ENCODE measurements at places on chromosomes 4 and X.

GRCh38 chrX:150845091-150845490 is 53.4 kb downstream of the CD99L2 start:
- no peak for DNase-seq

DNA sequence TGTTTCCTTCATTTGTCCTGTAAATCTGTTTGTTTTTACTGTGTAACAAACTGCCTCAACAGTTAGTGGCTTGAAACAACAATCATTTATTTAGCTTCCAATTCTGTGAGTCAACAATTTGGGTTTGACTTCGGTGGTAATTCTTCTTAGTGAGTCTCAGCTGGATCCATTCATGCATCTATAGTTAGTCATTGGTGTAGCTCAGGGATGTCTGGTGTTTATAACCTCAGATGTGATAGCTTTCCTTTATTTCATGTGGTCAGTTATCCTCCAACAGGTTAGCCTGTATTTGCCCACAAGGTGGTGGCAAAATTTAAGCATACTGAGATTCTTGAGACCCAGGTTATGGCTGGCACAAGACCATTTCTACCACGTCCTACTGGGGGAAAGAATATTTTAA is 1267.2 kb downstream of the RAPGEF2 start:
- no peak for DNase-seq

- no peak for DNase-seq
These were observed 44.3 kb upstream of the UGDH start for GRCh38 chr4:39571504-39571903.

- no peak for DNase-seq
These were observed 5.1 kb upstream of the ING2 start for GRCh38 chr4:183499801-183500200.

GRCh38 chr4:85531560-85532341 is 56.8 kb downstream of the ARHGAP24 start:
- DNase-seq: no peak

GRCh38 chr4:140358281-140358680 is 15.2 kb upstream of the SCOC start:
- no peak for DNase-seq

GRCh38 chr4:148345509-148345908 is 96.7 kb downstream of the NR3C2 start:
- no peak for DNase-seq

GRCh38 chrX:6505960-6506359 is 29.0 kb downstream of the VCX3A start:
- DNase-seq: no peak

DNA sequence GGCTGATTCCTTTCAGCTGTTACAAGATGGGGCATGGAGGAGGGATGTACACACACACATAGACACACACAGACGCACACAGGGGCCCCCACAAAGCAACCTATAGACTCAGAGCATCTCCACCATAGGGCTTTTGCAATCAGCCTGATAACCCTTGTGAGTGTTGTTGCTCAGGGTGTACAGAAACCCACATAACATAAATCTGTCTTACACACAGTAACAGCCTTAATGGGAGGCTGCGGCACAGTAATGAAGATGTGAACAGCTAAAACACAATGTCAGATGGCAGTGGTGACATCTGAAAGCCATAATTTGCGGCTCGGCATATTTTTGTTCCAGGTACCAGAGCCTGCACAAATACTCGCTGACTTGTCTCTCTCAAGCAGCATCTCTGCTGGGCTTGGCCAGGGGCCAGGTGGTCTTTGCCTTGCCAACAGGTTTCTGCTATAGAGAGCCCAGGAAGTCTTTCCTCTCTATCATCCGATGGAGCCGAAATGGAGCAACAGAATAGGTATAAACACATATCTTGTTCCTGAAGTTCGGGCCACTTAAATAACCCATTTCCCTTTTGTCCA is 357.2 kb upstream of the GATB start:
- no peak for DNase-seq

DNA sequence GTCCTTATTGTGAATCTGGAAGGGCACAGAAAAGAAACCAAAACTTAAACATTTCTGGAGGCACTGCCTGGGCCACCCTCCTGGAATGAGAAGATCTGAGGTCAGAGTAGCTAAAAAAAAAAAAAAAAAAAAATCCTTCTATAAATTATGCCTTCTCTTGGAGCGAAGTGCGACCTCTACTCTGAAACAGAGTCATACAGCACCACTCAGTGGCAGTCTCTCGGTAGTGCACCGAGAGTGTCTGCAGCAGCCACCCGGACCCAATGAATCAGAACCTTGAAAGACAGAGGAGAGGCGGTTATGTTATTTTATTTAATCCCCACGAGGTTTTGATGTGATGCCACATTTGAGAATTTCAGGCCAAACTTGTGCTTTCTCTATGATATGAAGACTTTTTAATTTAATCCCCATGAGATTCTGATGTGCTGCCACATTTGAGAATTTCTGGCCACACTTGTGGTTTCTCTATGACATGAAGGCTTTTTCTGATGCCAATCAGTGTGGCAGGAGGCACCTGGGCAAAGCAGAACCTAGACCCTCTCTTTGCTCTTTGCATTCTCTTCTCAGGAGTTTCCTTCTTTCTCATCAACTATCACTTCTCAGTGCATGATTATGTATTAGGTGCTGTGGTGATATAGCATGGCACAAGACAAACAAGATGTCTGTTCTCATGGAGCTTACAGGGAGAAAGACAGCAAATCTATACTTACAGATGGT is 5.6 kb upstream of the CT47C1 start:
- DNase-seq: peak; percentile 6

DNA sequence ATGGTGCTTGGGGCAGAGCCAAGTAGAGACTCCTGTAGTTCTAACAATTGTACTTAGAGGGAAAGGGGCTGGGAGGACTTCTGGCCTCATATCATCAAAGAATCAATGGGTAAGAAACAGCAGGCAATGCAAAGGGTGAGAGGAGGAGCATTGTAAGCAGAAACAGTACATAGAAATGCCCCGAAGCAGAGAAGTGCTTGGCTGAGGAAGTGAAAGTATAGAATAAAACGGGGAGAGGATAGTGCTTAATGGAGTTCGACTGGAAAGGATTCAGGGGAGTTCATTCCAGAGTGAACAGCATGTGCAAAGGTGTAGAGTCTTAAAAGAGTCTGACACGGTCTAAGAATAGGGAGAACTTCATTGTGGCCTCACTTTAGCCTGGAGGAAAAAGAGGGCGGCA is 103.0 kb downstream of the SYNPO2 start:
- DNase-seq: no peak

GRCh38 chr4:126123611-126124325 is 809.0 kb downstream of the FAT4 start:
- DNase-seq: no peak

- no peak for DNase-seq
These were observed 84.2 kb upstream of the TLL1 start for GRCh38 chr4:165788686-165789463.

DNA sequence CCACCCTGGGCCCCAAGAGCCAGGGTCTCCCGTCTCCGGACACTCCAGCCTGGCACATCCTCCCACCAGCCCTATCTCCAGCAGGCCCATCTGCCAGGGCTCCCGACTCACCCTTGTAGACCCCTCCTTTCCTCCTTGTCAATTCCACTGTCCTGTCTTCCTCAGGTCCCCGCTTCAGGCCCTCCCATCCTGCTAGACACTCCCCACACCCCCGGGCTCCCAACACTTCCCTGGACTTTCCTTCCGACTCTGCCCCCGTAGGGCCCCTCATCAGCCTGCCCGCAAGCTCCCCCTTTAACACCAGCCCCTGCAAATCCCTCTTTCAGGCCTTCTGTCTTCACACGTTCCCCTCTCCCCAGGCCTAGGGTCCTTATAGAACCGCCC is 1.1 kb downstream of the PRAF2 start:
- no peak for DNase-seq

DNA sequence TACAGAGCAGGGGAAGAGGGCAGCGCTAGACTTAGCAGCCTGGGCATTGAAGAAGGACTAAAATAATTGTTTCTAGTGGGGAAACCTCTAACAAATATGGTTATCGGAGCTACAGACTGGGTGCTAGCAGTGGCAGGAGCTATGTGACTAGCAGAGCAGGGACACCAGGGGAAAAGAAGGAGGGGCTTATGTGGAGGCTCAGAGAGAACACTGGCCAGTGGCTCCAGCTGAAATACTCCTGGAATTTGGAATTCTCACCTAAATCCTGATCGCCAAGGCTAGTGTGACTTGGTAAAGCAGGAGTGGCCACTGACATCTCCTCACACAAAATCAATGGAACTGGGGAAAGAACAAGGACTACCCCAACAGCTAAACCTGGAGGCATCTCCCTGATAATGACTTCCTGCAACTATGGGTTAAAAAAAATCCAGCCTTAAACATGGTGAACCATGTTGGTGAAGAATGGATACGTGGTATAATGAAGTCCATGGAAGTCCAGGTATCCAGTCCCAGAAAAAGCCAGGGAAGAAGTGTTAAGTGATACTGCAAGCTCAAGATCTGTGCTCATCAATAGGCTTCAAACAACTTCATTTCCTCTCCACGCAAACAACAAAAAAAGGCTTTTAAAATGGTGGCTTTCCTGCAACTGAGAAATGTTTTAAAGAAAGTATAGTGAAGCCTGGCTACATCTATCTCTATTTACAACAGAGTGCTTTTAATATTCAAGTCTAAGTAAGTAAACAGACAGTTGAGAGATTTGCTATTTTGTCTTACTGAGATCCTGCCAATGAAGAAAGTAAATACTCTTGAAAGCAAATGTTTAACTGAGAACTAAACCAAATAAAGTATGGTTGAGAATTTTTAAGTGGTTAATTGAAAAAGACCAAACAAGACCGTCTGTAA is 1.8 kb downstream of the TAPT1 start:
- DNase-seq: no peak

GRCh38 chr4:141330616-141331015 is 109.9 kb downstream of the ZNF330 start:
- no peak for DNase-seq

DNA sequence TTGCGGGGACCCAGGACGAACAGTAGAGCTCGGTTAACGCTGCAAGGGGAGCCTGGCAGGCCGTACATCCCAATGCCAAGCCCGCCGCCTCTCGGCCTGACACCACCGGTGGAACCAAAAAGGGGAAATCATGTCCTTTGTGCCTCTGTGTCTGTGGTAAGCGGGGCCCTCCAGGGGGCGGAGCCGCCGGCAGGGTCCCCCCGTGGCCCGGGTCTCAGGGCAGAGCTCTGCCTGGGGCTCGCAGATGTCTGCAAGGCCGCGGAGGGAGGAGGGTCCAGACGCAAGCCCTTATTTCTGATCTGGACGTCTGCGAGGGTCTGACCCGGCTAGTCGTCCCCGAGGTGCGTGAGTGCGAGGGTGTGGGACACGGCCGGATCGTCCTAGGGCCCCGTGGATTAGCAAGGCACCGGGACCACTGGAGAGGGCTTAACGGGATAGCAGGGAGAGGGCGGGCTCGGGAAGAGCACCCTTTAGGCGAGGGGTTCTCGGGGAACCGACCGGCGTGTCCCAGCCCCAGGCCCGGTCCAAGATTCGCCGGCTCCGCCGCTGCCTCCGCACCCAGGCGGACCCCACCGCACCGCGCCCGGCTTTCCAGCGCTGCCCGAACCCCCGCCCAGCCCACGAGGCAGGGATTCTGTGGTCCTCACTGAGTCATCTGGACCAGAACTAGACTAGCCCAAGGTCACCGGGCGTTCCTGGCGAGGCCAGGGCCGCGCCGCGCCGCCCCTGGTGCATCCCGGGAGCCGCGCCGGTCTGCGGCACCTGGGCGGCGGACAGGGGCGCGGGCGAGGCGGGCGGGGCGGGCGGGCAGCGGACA is 863 bp upstream of the FAM193A start:
- no peak for DNase-seq

GRCh38 chr4:8175686-8176085 is 17.1 kb upstream of the ABLIM2 start:
- no peak for DNase-seq

- no peak for DNase-seq
These were observed 105.9 kb upstream of the ADRA2C start for GRCh38 chr4:3660086-3660927.

DNA sequence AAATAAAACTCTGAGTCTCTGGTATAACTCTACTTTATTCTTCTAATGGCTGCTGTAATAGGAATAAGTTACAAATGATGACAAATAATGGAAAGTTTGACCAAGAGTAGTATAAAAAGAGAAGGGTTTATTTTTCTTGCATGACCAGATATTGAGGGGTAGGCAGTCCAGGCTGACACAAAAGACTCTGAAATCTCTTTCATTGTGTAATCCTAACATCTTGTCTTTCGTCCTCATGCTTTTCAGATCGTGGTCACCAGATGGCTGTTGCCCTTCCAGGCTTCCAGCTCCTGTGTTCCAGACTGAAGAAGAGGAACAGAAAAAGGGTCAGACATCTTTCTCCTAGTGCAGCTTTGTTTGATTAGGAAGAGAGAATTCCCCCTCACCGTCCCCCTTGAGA is 176.9 kb upstream of the GK2 start:
- DNase-seq: no peak

DNA sequence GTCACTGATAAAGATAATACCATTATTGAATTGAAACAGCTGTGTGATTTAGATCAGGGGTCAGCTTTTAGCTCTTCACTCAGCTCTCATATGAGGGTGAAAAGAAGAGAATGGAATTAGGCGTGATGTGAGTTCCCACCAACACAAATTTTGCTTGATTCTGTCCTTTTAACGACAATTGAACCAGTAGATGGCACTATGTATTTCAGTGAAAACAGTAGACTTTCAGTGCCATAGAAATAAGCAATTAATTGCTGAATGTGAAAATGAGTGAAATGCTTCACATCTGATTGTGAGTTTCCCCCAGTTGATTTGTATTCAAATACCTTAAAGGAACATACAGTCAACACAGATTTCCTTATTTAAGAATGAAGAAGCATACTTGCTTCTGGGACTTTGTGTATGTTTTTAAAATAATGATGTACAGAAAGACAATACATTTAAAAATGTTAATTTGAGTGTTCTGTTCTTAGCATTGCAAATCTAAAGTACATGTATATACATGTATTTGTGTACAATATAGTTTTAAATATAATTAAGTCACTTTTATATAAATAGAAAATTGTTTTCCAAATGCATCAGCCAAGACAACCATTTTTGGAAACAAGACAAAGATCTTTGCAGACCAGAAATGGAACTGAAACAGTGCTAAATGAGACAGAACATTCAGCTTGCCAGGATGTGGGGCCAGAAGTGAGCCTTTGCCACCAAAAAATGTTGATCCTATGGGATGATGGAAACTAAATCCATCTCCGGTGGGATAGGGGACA is 178.8 kb downstream of the SNCA start:
- peak; percentile 3 for DNase-seq

GRCh38 chr4:89110541-89110985 is 770 bp upstream of the TIGD2 start:
- no peak for DNase-seq

GRCh38 chrX:115234461-115234860 is 565 bp upstream of the LRCH2 start:
- DNase-seq: no peak

DNA sequence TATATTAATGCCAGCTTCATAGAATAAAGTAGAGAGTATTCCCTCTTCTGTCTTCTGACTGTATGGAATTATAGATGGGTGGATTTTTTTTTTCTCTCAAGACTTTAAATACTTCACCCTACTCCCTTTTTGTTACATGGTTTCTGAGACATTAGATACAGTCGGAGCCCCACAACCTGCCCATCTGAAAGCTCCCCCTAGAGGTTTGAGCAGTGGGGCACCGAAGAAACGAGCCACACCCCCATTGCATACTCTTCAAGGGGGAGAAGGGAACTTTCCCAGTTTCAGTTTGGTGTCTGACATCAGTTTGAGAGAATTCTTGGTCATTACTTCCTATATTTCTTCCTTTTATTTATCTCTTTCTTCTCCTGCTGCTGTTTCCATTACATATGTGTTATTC is 437.6 kb upstream of the AGA start:
- no peak for DNase-seq
